Stimulated activated CD4-positive, alpha-beta T cell treated with anti-CD3 and anti-CD28 coated beads, Interleukin-15, amount 100 ng/mL, for 1 hour (primary cell): ENCODE measurements at places on chromosomes 4 and X.

GRCh38 chr4:56532239-56532638, 26.6 kb downstream of the ARL9 start:
- DNase-seq = no peak

GRCh38 chrX:78979789-78980464, 34.7 kb downstream of the P2RY10 start:
- no peak for DNase-seq

GRCh38 chr4:164591666-164592065, 162.3 kb upstream of the SMIM31 start:
- DNase-seq = no peak

- DNase-seq = no peak
These were observed 144.9 kb downstream of the PJA1 start for GRCh38 chrX:69020316-69020715.

GRCh38 chr4:56863441-56864139, 42.1 kb upstream of the SPINK2 start:
- DNase-seq = no peak

DNA sequence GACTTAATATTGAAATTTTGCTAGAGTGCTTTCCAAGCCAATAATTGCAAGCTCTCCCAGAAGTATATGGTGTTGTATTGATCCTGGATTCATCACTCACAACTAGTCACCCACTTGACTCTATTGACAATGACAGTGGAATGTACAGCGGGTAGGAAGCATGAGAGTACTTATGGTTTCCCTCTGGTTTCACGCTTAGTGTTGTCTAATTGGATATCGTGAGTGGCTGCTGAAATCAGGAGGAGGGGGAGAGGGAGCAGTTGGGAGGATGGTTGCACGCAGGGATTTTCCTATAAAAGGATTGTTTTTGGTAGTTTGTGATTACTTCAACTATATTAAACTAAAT, 1819.5 kb upstream of the TENM3 start:
- no peak for DNase-seq

DNA sequence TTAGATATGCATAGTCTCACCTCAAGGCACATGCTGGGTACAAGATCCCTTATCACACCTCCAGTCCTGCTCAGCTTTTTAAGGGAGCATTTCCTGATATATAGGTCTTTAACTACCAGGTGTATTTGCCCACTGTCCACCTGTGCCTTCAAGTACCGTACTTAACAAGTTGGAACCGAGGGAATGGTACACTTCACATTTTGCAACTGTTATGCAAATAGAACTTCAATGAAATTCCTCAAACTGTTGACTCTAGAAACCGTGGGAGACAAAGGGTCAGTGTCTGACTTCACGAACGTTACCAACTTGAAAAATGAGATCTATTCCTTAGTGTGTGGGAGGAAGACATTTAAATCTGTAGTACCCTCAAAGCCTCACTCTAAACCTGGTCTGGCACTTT, 5.2 kb downstream of the TRIM2 start:
- DNase-seq = no peak

GRCh38 chrX:149462849-149463248, 42.3 kb downstream of the IDS start:
- DNase-seq = no peak

DNA sequence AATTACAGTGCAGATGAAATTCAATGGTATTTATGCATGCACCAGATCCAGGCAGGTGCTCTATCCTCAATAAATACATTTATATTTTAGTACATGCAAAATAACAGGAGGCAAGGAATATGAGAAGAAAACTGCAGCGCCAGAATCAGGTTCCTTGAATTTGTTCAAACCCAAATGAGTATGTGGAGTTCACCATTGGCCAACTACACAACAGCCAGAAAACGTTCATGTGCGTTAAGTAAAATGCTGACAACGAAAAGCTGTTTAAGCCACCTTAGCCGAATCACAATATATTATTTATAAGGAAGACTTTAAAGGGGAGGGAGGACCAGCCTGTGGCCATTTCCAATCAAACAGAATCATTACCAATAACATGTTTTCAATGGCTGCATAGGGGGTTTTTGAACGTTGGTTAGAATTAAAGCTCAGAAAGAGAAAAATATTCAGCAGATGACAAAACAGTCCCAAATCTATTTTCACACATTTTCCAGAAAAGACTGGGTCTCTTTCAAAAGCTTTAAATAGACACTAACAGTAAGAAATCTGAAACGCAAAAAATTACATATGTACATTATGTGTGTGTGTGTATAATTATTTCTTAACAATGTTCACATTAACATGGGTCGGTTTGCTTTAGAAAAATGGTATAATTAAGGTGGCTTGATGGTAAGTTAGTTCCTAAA, 171.9 kb downstream of the LDB2 start:
- DNase-seq = no peak
